Neural progenitor cell (in vitro differentiated cells): ENCODE measurements at places on chromosomes 13 and 19.

GRCh38 chr19:43572171-43572588 lies 3.1 kb downstream of the XRCC1 start:
- no peak for DNase-seq

- no peak for DNase-seq
Observed at GRCh38 chr19:47633517-47633916, 24.6 kb downstream of the BICRA start.

DNA sequence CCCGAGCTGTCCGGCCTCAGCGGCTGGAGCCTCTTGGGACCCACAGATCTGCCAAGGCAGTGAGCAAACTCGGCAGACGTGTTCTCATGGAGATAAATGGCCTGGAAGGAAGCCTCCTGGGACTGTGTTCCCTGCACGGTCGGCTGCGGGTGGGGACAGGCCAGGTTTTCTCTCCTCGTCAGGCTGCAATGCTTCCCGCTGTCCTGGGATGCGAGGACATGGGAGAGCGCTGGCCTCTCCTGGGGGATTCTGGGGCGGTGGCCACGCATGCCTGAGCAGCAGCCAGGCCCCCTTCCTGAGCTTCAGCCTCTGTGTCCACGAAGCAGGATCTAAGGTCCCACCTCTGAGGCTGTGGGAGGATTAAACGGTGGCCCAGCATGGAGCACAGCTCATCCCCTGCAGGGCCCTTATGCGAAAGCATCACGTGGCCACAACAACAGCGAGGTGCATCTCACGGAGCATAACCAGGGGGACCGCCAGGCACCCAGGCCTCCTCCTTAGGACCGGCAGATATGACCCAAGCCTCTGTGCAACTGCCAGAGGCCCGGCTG lies 21.2 kb upstream of the C13orf46 start:
- no peak for DNase-seq

- no peak for DNase-seq
Observed at GRCh38 chr19:30284885-30285284, 87.3 kb upstream of the ZNF536 start.

DNA sequence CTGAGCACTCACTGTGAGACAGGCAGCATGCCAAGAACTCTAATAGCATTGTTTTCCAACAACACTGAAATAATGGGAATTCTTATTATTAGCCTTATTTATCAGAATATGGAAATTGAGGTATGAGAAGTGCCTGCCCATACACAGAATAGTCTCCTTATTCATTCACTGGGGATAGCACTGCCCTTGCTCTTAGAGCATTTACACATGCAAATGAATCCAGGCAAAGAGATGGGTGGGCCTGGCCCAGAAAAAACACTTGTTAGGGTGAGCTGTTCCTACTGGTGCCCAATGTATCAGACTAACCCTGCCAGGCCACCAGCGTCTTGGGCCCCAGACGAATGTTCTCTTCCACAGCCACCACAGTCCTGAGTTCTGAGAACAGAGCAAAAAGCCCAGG lies 112.9 kb downstream of the TUBA3C start:
- no peak for DNase-seq

GRCh38 chr19:16234552-16235445 lies 37.1 kb downstream of the AP1M1 start:
- no peak for DNase-seq

GRCh38 chr19:5703819-5704818 lies 14.0 kb downstream of the RPL36 start:
- DNase-seq, result no peak

DNA sequence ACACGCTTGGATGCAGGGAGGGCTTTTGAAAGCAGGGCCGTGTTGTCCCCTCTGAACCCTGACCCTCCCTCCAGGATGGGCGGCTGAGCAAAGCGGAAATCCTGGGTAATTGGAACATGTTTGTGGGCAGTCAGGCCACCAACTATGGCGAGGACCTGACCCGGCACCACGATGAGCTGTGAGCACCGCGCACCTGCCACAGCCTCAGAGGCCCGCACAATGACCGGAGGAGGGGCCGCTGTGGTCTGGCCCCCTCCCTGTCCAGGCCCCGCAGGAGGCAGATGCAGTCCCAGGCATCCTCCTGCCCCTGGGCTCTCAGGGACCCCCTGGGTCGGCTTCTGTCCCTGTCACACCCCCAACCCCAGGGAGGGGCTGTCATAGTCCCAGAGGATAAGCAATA lies 15.2 kb downstream of the RCN3 start:
- no peak for DNase-seq

DNA sequence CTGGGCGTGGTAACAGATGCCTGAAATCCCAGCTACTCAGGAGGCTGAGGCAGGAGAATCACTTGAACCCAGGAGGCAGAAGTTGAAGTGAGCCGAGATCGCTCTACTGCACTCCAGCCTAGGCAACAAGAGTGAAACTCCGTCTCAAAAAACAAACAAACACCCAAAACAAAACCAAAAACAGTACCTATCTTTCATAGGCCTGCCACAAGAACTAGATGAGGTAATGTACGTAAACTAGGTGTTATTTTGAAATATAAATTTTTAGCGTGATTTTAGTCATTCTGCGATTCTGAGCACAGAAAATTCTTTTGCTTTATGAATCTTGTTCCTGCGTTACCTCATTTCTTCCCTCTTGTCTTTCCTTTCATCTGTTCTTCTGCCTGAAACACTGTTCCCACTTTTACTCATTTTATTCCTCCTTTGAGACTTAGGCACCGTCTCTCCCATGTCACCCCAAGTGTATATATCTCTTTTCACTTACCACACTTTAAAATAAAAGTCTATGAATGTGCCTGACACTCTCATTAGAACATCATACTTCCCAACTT lies 238.2 kb upstream of the HTR2A start:
- DNase-seq, result no peak

- DNase-seq, result peak; percentile 14
Observed at GRCh38 chr19:42352301-42353259, 27.1 kb downstream of the MEGF8 start.

GRCh38 chr13:105097521-105097920 lies 1437.9 kb downstream of the EFNB2 start:
- no peak for DNase-seq

- no peak for DNase-seq
Observed at GRCh38 chr19:7223429-7223828, 70.8 kb downstream of the INSR start.

GRCh38 chr19:3586127-3586626 lies 899 bp downstream of the GIPC3 start:
- DNase-seq, result peak; percentile 79

GRCh38 chr19:44680536-44680935 lies 9.3 kb downstream of the CEACAM19 start:
- DNase-seq, result no peak

GRCh38 chr19:870963-871401 lies 11.5 kb downstream of the CFD start:
- DNase-seq, result no peak
